NCI-H460 (cell line): ENCODE measurements at places on chromosomes 7 and 10.

- no peak for DNase-seq
Measured at GRCh38 chr10:29438271-29438670, 149.4 kb downstream of the LYZL1 start.

DNA sequence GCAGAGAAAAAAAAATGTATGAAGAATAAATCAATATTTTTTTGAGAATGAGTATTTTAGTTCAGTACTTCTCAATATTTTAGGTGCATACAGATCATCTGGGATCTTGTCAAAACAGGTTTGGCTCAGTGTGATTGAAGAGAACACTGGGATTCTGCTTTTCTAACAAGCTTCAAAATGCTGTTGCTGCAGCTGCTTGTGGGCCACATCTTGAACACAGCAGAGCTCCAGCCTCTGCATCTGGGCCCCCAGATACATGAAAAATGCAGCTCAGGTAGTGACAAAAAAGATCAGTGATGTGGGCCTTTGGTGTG, 1177.1 kb upstream of the C7orf33 start:
- DNase-seq, result no peak

- DNase-seq, result no peak
Measured at GRCh38 chr10:86824151-86824550, 67.7 kb downstream of the BMPR1A start.

DNA sequence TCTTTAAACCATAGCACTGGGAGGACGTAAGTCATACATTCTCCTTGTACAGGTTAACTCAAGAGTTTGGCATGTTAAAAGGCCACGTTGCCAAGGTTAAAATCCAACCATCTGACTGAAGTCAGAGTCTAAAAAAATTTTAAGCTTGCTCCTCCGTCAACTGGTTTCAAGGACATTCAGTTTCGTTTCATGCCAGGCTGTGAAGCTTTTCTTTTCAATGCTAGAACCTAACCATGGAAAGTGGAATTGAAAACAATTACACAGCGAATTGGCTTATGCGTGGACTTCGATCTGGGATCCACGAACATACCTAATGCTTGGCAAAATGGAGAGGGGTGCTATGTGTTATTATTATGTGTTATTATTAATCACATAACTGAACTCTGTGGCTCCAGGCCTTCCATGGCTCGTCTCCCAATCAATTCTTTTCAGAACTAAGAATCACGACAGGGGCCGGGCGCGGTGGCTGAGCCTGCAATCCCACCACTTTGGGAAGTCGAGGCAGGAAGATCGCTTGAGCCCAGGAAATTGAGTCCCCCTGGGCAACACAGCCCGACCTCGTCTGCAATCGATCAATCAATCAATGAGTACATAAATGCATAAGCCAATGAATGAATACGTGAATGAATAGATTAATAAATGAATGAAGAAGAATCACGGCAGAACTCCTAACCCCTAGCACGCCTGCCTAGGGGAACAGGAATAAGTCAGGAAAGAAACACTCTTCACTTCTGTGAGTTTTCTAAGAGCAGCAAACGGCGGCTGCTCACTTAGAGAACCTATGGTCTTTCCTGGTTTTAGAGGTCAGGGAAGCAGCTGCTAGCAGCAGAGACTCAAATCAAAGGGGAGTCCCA, 733 bp upstream of the ARL5B start:
- no peak for DNase-seq

DNA sequence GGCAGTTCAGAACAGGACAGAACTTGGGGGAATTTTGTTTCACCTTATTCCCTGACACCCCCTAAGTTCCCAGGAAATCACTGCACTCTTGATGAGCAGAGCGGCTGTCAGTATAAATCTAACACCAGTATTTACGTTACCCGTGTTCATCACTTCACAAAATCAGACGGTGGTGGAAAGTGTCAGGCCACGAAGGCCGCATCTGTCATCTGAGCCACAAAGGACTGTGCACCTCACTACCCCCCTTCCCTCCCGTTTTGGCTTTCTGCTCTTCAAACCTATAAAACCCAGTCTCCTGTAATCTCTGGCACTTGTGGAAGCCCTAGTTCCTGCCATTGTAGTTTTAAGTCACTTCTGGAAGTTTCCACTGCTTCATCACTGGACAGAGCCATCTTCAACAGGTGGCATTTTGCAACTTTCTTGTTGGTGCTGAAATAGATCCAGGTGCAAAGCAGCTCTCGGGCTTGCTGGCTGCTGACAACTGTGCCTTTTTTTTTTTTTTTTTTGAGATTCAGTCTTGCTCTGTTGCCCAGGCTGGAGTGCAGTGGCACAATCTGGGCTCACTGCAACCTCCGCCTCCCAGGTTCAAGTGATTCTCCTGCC, 9.5 kb downstream of the ZFAND2A start:
- no peak for DNase-seq

DNA sequence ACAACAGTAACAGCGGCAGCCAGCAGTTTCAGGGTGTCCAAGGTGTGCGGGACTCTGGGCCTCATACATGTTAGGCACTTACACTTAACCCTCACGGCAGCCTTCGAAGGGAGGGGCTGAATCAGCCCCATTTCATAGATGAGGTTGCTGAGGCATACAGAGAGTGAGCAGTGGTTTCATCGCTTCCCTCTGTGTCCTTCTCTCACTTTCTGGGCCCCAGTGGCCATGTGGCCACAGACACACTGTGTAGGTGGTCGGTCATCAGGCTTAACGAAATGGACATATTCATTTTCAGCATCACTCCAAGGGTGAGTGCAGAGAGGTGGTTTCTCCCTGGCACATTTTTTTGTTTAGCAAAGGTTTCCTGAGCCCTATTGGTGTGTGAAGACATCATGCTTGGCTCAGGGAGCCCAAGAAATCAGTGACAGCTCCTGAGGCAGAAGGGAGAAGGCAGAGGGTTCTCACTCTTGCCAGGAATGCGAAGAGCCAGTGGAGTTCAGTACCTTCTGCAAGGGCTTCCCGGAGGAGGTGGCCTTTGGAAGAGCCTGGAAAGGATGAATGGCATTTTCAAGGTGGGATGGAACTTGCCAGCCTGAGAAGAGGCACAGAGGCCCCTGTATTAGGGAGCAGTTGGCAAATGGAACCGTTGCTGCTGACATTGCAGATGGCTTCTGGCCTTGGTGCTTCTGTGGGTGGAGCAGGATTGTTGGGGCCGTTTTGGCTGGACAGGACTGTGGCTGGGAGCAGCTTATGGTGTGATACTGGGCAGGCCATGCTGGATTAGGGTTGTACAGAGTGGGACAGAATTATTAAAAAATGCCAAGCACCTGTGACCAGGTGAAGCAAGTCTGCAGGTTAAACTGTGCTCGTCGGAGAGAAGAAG, 61.7 kb upstream of the PPIF start:
- no peak for DNase-seq

- no peak for DNase-seq
Measured at GRCh38 chr10:130108934-130109604, 1.6 kb downstream of the C10orf143 start.

DNA sequence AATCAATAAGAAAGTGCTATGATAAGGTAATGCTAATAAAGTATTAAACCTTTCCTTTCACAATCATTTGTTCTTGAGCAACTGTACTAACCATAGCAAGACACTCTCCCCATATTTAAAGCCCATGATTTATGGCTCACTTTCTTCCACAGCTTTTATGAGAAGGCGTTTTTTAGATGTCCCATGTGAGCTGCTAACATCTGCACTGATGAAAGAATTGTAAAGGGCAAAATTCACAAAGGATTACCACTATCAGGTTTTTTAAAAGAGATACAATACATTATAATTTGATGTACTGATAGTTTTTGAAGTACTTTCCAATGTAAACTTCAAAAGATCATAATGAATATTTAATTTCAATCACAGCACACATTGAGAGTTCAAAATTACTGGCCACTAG, 75.7 kb downstream of the RNLS start:
- no peak for DNase-seq

- no peak for DNase-seq
Measured at GRCh38 chr10:20624642-20625041, 272.5 kb downstream of the NEBL start.

DNA sequence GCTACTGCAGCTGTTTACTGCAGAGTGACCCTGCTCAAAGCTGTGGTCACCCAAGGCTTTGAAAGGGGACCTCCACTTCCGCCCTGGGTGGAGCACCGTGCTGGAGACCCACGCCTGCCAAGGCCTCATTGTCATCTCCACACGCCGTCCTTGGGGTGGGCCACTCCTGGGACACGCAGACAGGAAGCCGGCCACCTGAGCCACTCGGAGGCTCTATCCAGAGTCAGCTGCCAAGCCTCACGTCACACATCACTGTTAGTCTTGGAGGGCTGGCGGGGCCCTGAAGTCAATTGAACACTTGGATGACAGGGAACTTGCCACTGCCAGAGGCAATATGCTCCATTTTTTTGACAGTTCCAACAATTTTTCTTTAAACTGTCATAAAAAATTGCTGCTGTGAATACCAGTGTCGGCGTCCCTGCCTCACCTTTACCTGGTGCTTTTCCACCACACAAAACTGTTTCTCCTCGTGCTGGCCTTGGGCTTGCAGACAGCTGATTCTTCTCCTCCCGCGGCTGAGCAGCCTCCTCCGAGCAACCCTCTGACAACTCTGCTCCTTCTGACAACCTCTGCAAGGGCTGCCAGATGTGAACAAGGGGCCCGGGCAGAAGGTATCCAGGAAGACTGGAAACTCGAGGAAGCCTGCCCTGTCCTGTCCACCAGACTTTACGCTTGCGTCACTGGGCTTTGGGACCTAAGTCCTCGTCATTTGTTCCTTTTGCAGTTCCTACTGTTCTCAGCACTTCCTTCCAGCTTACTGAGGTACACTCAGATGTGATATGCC, 81.9 kb downstream of the EGFR start:
- DNase-seq, result no peak

DNA sequence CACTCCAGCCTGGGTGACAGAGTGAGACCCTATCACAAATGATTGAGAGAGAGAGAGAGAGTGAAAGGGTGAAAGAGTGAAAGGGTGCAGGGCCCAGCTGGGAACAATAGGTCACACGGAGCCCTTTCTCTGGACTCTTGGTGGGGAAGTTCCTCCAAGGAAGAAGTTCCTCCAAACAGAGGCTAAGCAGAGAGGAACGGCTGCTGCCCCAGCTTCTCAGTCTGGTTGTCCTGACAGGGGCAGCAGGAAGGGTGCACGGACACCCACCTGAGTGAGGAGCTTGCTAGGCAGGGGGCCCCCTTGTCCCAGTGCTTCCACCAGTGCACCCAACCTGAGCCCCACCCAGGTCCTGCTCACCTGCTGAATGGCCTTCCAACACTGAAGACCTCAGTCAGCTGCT, 38.8 kb upstream of the MYL10 start:
- DNase-seq, result no peak

DNA sequence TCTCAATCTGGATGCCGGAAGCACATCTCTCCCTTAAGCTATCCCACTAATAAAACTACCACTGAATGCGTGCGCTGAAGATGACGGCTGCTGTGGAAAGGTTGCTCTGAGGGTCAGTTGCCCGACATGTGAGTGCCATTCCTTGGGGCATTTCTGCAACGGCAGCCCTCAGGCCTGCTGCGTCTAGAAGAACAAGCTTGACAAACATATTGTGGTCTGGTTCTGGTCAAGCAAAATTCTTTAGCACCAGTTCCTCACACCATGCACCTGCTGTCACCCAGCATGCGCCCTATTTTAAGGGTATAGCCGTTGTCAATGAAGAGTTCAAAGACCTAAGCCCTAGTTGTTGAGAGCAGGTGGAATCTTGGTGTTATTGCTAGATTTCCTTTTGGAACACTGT, 184.2 kb downstream of the SRPK2 start:
- DNase-seq, result no peak

GRCh38 chr7:55427342-55427741, 62.2 kb downstream of the LANCL2 start:
- DNase-seq, result no peak

GRCh38 chr7:143002898-143003297, 24.0 kb downstream of the OR9A2 start:
- DNase-seq, result no peak

- DNase-seq, result peak; percentile 69
Measured at GRCh38 chr7:98745722-98746318, 124.0 kb downstream of the TMEM130 start.

GRCh38 chr7:157032644-157033482, 22.4 kb upstream of the MNX1 start:
- DNase-seq, result no peak

- peak; percentile 94 for DNase-seq
Measured at GRCh38 chr7:28062197-28062991, 118.2 kb downstream of the JAZF1 start.

GRCh38 chr7:149194799-149195179, 557 bp upstream of the ZNF282 start:
- no peak for DNase-seq

GRCh38 chr7:32069116-32069650, 1.0 kb downstream of the PDE1C start:
- no peak for DNase-seq

- DNase-seq, result no peak
Measured at GRCh38 chr7:44977304-44977958, 1.4 kb downstream of the MYO1G start.

DNA sequence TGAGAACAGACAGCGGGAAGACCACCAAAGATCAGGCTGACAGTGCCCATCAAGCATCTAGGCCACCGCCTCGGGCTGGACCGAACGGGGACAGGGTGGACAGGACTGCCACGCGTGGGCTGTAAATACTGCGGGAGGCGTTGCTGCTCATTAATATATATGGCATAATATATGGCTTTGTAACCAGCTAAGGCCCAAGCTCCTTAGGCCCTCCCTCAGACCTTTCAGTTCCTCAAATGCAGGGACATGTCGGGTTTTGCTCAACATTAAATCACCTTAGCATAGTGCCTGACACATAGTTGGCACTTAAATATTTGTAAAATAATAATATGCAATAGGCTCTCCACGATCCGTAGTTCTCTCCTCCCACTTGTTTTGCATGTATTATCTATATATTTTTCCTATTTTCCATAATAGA, 402 bp upstream of the TMEM168 start:
- DNase-seq, result no peak

DNA sequence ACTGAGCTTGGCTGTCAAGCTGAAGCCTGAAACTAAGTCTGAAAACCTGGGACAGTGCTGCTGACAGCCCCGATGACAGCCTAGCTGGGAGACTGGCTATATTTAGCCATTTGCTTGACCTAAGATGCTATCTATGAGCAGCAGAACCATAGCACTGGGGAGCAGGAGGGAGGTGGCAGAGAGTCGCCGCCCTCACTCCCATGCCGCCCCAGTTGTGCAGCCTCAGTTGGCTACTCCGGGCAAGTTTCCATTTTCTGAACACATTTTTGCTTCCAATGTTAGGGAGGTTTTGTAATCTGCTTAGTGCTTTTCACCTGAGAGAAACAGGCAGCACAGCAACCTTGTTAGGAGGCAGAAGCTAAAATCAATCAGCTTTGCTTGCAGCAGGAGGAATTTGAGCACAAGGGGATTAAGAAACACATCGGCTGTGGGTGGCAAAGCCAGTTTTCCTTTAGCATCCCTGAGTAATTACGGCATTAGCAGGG, 20.4 kb upstream of the C10orf71 start:
- DNase-seq, result no peak

- DNase-seq, result no peak
Measured at GRCh38 chr10:111175787-111176186, 99.0 kb downstream of the ADRA2A start.

DNA sequence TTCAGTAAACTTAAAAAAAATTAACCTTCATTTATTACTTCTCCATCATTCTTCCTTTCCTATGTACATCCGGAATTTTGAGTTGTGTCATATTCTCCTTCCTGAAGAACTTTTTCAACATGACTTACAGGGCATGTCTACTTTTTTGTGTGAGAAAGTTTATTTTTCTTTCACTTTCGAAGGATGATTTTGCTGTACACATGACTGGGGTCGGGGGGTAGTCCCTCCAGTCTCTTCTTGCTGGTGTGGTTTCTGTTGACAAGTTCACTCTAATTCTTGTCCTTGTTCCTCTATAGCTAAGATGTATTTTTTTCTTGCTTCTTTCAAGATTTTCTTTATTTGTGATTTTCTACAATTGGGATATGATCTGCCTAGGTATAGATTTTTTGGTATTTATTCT, 55.8 kb downstream of the INPP5A start:
- DNase-seq, result no peak
